Karpas-422 (cell line): ENCODE measurements at places on chromosomes 1 and 21. TPM values are rescaled to one million over a fixed set of nuclear protein-coding genes. Genes with fewer than 3 reads are reported as not detected.

Gene USH2A
- not detected in 2 replicates for total RNA-seq

Gene AKR7A3
- 0.41 and 1.2 TPM in 2 replicates for total RNA-seq

Gene RHCE
- 3.1 TPM in 2 replicates for total RNA-seq

Gene NBPF1
- 8.5 and 18.4 TPM in 2 replicates for total RNA-seq

Gene WNT3A
- total RNA-seq = not detected in 2 replicates

DNA sequence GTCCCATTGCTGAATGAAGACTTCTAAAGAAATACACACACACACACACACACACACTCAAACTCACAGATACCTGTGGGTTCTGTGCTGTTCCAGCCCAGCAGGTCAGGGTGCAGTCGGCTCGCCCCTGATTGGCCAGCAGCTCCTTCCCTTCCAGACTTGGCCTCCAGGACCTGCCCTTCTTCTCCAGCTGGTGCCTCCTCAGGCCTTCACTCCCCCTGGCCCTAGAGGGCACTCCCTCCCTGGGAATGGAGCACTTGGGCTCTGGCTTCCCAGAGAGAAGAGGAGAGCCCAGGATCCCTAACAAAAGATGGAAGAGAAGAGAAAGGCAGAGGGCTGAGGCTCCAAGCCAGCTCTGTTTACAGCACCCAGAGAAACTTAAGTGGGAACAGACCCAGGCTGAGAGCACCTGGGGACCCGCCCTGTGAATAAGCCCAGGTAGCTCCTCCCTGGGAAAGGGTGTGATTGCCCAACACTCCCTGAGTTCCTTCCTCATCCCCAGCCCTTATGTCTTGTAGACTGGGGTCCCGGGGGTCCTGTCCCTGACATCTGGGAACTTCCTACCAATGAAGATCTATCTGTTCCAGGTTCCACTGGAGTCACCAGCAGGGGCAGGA is at the start of gene PGLYRP3:
Gene PGLYRP3 (minus strand): TSS at position 383 of the 617 bp plus-strand sequence. CDS start 2,287 bp downstream, outside the sequence.
- no peaks in the 10 kb centered on the region for H3K4me1 ChIP-seq
- H3K4me3 ChIP-seq = no peak within 1 kb of the TSS
- H3K27ac ChIP-seq = no peak within 1 kb of the TSS
- H3K27me3 ChIP-seq = no peaks in the 10 kb centered on the region

DNA sequence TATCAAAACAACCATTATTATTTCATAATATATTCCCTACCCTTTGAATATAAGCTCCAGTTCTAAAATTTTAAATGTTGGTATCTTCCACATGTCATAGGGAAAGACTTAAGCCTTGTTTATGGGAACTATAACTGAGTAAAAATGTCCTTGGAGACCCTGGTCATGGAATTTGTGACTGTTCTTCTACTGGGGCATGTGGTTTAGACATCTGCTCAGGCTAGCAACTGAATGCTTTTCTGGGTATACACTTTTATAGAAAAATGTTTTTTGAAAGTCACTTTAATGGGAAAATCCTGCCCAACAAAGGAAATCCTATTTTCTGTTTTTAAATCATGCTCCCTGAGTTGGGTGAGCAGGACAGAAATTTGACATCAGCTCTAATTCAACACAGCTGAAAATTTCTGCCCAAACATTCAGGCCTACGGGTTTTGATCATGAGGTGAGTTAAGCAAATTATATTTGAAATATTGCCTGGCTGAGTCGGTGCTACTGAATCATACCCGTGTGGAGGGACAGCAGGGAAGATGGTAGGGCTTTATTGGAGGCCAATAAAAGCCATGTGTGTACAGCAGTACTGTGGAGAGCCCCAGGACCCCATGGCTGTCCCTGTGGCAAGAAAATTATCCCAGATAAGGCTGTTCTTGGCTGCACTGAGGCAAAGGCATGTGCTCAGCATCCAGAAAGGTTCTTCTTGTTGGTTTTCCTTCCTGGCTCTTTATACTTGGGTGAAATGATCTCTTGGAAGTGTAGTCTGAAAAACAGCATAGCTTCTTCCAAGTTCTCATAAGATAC is 391.8 kb downstream of the DISC1 start:
- no peaks in the 10 kb centered on the region for H3K4me1 ChIP-seq
- no peak overlapping the region for H3K4me3 ChIP-seq
- H3K27me3 ChIP-seq = no peaks in the 10 kb centered on the region
- H3K36me3 ChIP-seq = no peaks in the 10 kb centered on the region
- H3K27ac ChIP-seq = no peak overlapping the region
- DNase-seq = no peak

GRCh38 chr1:1144122-1144842 is 28.4 kb upstream of the C1orf159 start:
- H3K27ac ChIP-seq = no peak overlapping the region
- peaks cover 9% of the 10 kb centered on the region for H3K4me1 ChIP-seq
- no peaks in the 10 kb centered on the region for H3K27me3 ChIP-seq
- no peaks in the 10 kb centered on the region for H3K36me3 ChIP-seq

DNA sequence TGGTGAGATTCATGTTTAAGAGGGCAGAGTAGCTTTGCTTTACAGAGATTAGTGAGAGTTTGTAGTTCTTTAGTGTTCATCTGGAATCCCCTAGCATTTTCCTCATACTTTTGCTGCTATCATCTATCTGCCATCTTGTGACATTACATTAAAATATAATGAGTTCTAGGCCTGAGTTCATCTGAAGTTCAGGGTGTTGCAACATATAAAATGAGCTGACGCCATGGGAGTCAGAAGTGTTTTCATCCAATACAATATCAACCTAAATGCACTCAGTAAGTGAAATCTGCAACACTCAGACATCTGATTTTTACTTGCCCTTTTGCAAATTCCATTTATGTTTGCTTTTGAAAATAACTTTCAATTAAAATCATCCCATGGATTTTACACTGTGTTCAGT is 153.8 kb downstream of the NTNG1 start:
- no peak overlapping the region for H3K4me3 ChIP-seq
- no peaks in the 10 kb centered on the region for H3K27me3 ChIP-seq
- no peaks in the 10 kb centered on the region for H3K4me1 ChIP-seq

- no peaks in the 10 kb centered on the region for H3K27me3 ChIP-seq
These were observed 2.9 kb downstream of the TATDN3 start for GRCh38 chr1:212794561-212795014.

DNA sequence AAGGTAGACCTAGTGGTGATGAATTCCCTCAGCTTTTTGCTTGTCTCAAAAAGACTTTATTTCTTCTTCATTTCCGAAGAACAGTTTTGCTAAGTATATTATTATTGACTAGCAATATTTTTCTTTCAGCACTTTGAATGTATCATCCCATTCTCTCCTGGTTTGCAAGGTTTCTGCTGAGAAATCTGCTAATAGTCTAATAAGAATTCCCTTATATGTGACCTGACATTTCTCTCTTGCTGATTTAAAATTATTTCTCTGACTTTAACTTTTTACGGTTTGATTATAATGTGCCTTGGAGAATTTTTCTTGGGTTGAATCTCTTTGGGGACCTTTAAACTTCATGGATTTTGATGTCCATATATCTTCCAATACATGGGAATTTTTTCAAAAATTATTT is 628.3 kb upstream of the ADGRL2 start:
- no peak overlapping the region for H3K4me3 ChIP-seq
- DNase-seq = no peak
- no peak overlapping the region for H3K27ac ChIP-seq
- H3K36me3 ChIP-seq = no peaks in the 10 kb centered on the region

DNA sequence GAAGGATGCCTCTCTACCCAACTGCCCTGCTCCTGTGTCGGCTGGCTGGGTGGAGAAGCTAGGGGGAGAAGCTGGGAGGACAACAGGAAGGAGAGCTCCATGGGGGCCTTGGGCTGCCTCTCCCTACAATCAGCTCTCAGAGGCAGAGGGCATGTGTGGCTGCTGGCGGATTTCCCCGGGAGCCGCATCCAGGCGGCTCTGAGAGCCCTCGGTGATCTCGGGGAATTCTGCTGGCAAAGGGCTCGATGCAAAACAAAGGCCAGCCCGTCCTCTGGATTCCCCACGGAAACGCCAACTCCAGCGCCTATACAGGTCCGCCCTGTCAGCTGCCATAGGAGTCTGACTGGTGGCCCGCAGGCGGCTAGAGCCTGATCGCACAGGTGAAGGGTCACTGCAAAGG is 26.4 kb upstream of the EVA1B start:
- H3K4me1 ChIP-seq = no peaks in the 10 kb centered on the region
- H3K27me3 ChIP-seq = no peaks in the 10 kb centered on the region
